Adipocyte (in vitro differentiated cells): ENCODE measurements at places on chromosomes 7 and 10.

- DNase-seq = no peak
These were observed 43.8 kb upstream of the SEMA3D start for GRCh38 chr7:85230623-85231022.

- no peak for DNase-seq
These were observed 16.0 kb downstream of the RNF32 start for GRCh38 chr7:156656598-156656997.

GRCh38 chr7:146728611-146729010 is 612.0 kb downstream of the CNTNAP2 start:
- no peak for DNase-seq

DNA sequence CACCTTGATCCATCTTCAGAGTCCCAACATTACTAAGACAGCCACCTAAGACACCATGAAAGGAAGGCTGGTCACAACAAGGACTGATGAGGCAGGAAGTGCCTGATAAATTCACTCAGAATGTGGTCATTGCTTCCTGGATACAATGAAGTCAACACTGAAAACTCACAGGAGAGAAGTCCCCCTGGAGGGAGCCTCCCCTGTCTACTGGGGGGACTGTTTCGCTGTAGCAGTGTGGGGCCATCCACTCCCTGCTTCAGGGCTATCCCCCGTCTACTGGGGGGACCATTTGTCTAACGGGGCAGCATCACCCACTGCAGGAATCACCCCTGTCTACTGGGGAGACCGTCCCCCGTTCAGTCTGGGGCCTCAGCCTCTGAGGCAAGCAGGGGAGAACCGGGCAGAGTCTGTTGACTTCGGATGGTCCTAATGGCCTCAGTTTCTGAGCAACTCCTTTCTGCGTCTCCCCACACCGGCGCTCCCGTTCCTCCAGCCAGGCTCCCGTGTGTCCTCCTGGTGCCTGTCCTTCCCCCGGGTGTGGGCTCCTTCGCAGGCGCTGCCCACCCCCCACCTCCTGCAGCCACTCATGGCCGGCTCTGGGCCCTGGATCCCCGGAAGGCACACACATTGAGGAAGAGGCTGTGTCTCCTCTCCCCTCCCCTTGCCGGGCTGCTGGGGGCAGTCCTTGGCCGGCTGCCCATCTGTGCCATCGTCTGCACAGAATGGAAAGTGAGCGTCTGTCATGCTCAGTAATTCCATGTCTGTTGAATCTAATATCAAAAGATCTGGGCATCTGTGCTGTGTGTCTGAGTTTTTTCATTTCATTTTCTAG is 59.9 kb upstream of the DNAJB6 start:
- no peak for DNase-seq
